ENCODE measurements at places on chromosomes 1 and 21. TPM values are rescaled to one million over a fixed set of nuclear protein-coding genes. Genes with fewer than 3 reads are reported as not detected.

DNA sequence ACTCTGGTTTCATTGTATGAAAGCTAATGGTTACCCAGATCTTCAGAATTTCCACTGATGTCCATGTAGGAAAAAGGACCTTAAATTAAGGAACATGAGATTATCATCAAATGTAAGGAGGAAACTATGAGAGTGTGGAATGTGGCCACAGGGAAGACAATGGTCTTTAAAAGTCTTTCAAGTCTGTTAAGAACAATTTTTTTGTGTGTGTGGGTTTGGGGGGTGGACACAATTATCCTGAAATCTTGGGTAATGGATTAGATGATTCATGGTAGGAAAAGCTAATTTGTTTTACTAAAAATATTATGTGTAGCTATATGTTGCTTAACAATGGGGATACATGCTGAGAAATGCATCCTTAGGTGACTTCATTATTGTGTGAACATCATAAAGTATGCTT lies 72.9 kb downstream of the PLA2G4A start:
- no peak for DNase-seq
- H3K36me3 ChIP-seq: peaks cover 11% of the 10 kb centered on the region
- H3K27ac ChIP-seq: peak overlapping the region; percentile 85
- peak overlapping the region; percentile 33 for H3K4me3 ChIP-seq
- H3K27me3 ChIP-seq: no peaks in the 10 kb centered on the region

DNA sequence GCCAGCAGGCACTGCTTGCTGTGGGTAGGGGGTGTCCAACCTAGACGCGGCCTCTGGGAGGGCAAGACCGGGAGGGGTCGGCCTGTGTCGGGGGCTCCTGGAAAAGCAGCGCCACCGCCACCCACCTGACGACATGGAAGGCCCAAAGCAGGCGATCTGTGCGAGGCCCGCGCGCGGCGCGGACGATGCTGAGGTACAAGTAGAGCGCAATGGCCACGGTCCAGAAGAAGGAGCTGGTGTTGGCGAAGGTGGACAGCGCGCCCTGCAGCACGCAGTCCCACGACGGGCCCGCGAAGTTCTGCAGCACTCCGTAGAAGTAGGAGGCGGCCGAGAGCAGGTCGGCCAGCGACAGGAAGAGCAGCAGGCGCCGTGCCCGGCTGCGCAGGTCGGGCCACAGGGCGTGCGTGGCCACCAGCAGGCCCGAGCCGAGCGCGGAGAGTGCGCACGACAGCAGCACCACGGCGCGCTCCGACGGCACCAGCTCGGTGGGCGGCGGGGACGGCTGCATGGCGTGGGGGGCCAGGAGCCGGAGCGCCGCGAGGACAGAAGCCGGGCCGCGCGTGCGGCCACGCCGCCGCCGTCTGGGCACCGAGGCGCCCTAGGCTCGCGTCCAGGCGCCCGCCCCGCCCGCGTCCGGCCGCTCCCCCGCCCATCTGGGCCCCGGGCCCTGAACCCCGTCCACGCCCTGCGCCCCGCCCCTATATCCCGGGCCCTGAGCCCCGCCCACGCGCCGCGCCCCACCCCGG lies at the start of gene GPR157:
Gene GPR157 (minus strand): TSS at position 583 of the 746 bp plus-strand sequence. CDS start 75 bp downstream, at position 508.
- H3K4me3 ChIP-seq: peak within 1 kb of the TSS; percentile 93
- peak; percentile 86 for DNase-seq
- H3K4me1 ChIP-seq: peaks cover 41% of the 10 kb centered on the region
- peaks cover 1% of the 10 kb centered on the region for H3K27me3 ChIP-seq

- DNase-seq: no peak
- H3K27me3 ChIP-seq: peaks cover 23% of the 10 kb centered on the region
- no peak overlapping the region for H3K27ac ChIP-seq
- no peaks in the 10 kb centered on the region for H3K36me3 ChIP-seq
Observed at GRCh38 chr1:7301664-7301981, 469.5 kb upstream of the VAMP3 start.

- H3K4me1 ChIP-seq: no peaks in the 10 kb centered on the region
- H3K36me3 ChIP-seq: peaks cover 1% of the 10 kb centered on the region
- DNase-seq: no peak
- peaks cover 22% of the 10 kb centered on the region for H3K27me3 ChIP-seq
- no peak overlapping the region for H3K27ac ChIP-seq
Observed at GRCh38 chr1:13682444-13682843, 17.5 kb upstream of the PRDM2 start.

DNA sequence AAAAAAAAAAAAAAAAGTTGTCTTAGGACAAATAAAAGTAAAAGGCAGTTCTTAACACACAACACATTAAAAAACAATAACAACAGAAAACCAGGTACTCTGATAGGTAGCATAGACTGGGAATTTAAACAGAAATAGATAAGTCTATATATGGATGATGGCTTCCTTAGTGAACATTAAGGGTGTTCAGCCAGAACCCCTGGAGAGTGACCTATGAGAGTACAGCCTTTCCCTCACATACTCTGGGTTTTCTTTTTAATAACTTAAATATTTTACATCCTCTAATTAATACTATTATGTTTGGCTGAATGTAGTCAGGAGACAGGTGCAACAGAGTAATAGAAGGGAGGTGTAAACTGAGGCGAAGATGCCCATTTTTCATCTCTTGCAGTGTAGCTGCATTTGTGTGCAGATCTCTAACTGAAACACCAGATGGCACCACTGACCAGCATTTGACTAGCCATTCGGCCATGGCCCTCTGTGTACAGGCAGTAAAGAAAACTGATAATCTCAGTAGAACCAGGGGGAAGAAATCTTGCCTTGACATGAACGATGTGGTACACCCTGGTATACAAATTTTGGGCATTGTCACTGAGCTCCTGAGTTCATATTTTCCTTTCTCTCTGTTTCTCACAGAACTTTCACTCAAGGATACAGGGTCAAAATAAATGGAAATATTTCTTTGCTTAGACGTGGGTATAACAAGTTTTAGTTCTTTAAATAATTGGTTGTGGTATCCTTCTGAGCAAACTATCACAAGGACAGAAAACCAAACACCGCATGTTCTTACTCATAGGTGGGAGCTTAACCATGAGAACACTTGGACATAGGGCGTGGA lies 7.6 kb downstream of the TTF2 start:
- H3K27ac ChIP-seq: no peak overlapping the region
- H3K4me3 ChIP-seq: no peak overlapping the region
- H3K27me3 ChIP-seq: no peaks in the 10 kb centered on the region
- H3K36me3 ChIP-seq: peaks cover 18% of the 10 kb centered on the region

DNA sequence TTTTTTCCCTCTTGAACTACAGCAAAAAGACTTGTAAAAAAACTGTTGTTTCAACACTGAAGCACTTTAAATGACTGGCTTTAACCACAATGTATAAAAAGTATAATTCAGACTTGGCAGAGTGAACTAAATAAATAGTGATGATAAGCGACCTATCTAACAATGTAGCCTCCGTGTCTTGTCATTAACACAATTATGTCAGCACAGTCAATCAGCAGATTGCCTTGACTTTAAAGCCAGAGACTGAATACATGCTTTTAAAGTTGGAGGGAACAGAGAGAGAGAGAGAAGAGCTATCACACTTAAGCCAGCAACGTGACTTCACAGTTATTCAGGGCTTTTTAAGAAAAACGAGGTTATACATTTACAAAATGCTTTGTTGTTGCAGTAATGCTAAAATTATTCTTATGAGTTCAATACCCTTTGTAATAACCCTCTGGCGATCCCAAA lies 378.1 kb downstream of the LMO4 start:
- no peaks in the 10 kb centered on the region for H3K4me1 ChIP-seq
- no peaks in the 10 kb centered on the region for H3K27me3 ChIP-seq
- no peaks in the 10 kb centered on the region for H3K36me3 ChIP-seq
- H3K27ac ChIP-seq: no peak overlapping the region

DNA sequence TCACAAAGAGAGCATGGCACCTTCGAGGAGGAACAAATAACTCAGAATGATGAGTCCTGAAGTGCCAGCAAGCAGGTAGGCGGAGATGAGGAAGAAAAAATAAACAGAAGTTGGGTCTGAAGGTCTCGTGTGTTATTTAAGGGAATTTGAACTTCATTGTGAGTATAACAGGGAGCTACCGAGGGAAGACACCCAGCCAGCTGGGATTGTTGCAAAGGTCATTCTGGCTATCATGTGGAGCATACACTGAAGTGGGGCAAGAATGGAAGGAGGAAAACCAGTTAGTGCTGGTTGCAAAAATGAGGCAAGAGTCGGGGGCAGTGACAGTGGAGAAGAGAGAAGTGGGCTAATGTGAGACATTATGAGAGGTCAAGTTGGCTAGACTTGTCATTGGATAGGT lies 53.6 kb upstream of the RAP1A start:
- H3K4me1 ChIP-seq: peaks cover 14% of the 10 kb centered on the region
- H3K27ac ChIP-seq: no peak overlapping the region
- no peak for DNase-seq
- H3K36me3 ChIP-seq: no peaks in the 10 kb centered on the region
- H3K4me3 ChIP-seq: no peak overlapping the region

GRCh38 chr1:155968670-155969069 lies 9.7 kb downstream of the ARHGEF2 start:
- no peaks in the 10 kb centered on the region for H3K27me3 ChIP-seq
- peaks cover 40% of the 10 kb centered on the region for H3K36me3 ChIP-seq
- DNase-seq: no peak
- peaks cover 77% of the 10 kb centered on the region for H3K4me1 ChIP-seq

DNA sequence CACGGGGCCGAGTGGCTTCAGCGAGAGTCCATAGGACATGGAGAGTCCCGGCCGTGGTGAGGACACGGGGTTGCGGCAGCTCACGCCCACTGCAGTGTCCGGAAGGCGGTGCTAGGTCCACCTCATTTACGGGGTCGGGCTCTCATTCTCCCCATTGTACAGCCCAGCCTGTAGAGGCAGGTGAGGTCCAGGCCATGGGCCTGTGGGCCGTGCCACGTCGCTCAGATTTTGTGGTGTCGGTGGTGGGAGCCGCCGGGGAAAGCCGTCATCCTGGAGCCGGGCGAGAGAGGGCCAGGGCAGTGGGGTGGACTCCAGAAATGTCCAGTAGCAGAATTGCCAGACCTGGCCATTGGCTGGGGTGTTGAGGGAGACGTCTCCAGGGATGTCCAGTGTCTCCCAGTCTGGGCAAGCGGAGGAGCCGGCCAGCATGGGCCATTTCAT lies 59.4 kb downstream of the PRKCZ start:
- DNase-seq: no peak
- H3K27me3 ChIP-seq: no peaks in the 10 kb centered on the region
- H3K27ac ChIP-seq: no peak overlapping the region
- H3K4me1 ChIP-seq: no peaks in the 10 kb centered on the region
- H3K4me3 ChIP-seq: no peak overlapping the region

DNA sequence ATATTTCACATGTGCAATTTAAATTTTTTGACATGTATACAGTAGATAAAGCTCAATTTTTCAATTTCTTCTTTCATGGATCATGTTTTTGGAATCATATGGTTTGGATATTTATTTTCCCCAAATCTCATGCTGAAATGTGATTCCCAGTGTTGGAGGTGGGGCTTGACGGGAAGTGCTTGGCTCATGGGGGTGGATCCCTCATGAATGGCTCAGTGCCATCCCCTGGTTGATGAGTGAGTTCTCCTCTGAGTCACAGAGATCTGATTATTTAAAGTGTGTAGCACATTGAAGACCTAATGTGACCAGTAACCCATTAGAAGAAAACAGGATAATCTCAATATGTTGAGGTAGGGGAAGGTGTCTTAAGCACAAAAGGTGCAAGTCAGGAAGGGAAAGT lies 9.1 kb upstream of the IFI16 start:
- H3K36me3 ChIP-seq: peaks cover 10% of the 10 kb centered on the region
- H3K27me3 ChIP-seq: no peaks in the 10 kb centered on the region
- peaks cover 49% of the 10 kb centered on the region for H3K4me1 ChIP-seq
- no peak for DNase-seq
- peak overlapping the region; percentile 3 for H3K4me3 ChIP-seq

GRCh38 chr21:46097336-46098293 lies at the start of gene COL6A2:
COL6A2 (plus strand) TSS chr21:46098112.
- H3K36me3 ChIP-seq: no peaks in the 10 kb centered on the region
- H3K27me3 ChIP-seq: peaks cover 33% of the 10 kb centered on the region

- H3K4me3 ChIP-seq: no peak overlapping the region
- H3K27ac ChIP-seq: no peak overlapping the region
- no peaks in the 10 kb centered on the region for H3K27me3 ChIP-seq
- DNase-seq: no peak
- H3K4me1 ChIP-seq: peaks cover 5% of the 10 kb centered on the region
Observed at GRCh38 chr21:23801292-23801691, 1806.0 kb downstream of the MRPL39 start.

DNA sequence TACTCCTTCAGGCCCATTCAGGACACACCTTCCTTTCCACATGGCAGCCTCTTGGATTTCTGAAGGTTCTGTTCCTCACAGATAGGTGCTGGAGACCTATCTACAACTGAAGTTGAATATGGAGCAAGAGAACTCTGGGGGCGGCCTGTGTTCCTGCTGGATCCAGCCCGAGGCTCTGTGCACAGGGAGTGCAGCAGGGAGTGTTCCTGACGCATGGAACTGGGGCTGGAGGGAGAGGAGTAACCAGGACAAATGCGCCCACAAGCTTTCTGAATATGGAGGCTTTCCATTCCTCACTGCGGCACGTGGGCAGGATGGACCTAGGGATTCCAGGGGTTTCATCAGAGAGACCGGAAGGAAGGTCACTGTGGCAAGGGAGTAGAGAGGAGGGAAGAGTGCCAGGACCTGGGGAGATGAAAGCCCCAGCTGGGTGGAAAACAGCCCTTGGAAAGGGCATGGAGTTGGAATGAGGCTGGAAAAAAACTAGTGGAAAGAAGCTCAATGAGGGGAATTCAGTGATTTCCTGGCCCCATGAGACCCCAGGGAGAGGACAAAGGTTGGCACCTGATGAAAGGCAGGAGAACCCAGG lies 12.5 kb downstream of the PM20D1 start:
- H3K4me3 ChIP-seq: no peak overlapping the region
- H3K4me1 ChIP-seq: no peaks in the 10 kb centered on the region
- no peaks in the 10 kb centered on the region for H3K36me3 ChIP-seq
- no peak overlapping the region for H3K27ac ChIP-seq
- no peaks in the 10 kb centered on the region for H3K27me3 ChIP-seq
- no peak for DNase-seq

- no peaks in the 10 kb centered on the region for H3K27me3 ChIP-seq
- H3K4me3 ChIP-seq: no peak overlapping the region
- H3K27ac ChIP-seq: no peak overlapping the region
- DNase-seq: no peak
- H3K4me1 ChIP-seq: no peaks in the 10 kb centered on the region
Observed at GRCh38 chr1:72516826-72517225, 234.5 kb upstream of the NEGR1 start.

DNA sequence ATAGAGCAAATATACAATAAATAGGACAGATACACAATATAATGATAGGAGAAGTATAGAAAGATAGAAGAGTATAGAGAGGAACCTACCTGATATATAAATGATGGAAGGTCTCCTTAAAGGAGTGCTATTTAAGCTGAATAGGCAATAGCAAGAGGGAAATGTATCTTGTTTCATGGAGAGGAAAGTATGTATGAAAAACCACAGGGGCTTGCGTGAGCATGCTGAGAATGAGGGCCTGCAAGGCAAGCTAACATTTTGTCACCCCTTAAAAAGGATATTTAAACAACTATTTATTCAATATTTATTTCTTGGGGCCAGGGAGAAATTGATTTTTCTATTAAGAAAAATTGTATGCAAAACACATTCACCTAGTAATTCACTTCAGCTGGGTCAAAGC lies 150.9 kb upstream of the ZRANB2 start:
- H3K27me3 ChIP-seq: no peaks in the 10 kb centered on the region
- no peak for DNase-seq
- H3K36me3 ChIP-seq: no peaks in the 10 kb centered on the region
- no peak overlapping the region for H3K27ac ChIP-seq
- H3K4me3 ChIP-seq: no peak overlapping the region

Gene HCRTR1
- total RNA-seq: not detected

Gene PCNT
- total RNA-seq: 83.5 TPM

Gene C8A
- not detected for total RNA-seq

Gene SPATA21
- total RNA-seq: not detected
